ENCODE measurements at places on chromosomes 5 and 9. TPM values are rescaled to one million over a fixed set of nuclear protein-coding genes. Genes with fewer than 3 reads are reported as not detected.

MRPL50 gene
- 5.9 TPM for total RNA-seq

DNA sequence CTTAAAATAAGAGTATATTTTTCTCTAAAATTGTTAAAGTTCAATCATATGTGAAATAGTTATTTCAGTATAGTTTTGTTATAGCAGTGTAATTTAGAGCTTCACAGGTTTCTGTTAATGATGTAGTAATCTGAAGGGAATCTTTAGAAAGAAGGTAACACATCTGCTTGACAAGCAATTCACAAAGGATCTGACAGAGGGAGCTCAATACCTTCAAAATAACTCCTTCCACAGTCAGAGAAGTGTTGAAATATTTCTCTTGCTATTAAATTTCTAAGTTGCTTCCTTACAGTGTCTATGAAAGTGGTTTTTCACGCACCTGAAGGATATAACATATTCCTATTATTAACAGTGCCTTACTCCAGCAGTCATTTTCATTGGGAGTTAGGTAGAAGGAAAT lies 44.9 kb downstream of the SLC25A51 start:
- DNase-seq: no peak
- no peak overlapping the region for H3K4me3 ChIP-seq
- no peaks in the 10 kb centered on the region for H3K4me1 ChIP-seq
- no peaks in the 10 kb centered on the region for H3K27me3 ChIP-seq
- H3K36me3 ChIP-seq: peaks cover 53% of the 10 kb centered on the region

DNM1 gene
- total RNA-seq: 1.8 TPM

DNA sequence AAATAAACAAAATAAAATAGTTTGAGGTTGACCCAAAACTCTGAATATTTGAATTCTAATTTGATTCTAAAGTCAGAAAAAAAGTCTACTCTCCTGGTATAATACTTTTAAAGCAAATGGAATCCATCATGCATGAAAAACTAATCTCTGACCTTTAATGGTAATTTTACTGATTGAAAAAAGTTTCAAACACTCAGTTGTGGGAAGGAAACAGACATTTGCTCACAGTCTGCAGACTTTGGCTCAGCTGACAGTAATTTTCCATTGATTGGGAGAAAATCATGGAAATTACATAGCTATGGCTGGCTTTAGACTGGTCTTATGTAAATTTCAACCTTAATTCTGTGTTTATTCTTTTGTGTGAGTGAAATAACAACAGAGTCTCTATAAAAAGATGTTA lies 574.3 kb downstream of the PDE4D start:
- DNase-seq: no peak
- H3K36me3 ChIP-seq: no peaks in the 10 kb centered on the region
- H3K4me1 ChIP-seq: no peaks in the 10 kb centered on the region
- no peak overlapping the region for H3K4me3 ChIP-seq
- H3K27me3 ChIP-seq: no peaks in the 10 kb centered on the region

Measured in CD4-positive, alpha-beta T cell (primary cell).